Dorsolateral prefrontal cortex (tissue), 122 donors: ENCODE measurements at places on chromosomes 5 and 9. TPM values are rescaled to one million over a fixed set of nuclear protein-coding genes. Genes with fewer than 3 reads are reported as not detected.

GRCh38 chr9:135443797-135444425 is 35.7 kb upstream of the PPP1R26 start:
- DNase-seq: no peak

DNA sequence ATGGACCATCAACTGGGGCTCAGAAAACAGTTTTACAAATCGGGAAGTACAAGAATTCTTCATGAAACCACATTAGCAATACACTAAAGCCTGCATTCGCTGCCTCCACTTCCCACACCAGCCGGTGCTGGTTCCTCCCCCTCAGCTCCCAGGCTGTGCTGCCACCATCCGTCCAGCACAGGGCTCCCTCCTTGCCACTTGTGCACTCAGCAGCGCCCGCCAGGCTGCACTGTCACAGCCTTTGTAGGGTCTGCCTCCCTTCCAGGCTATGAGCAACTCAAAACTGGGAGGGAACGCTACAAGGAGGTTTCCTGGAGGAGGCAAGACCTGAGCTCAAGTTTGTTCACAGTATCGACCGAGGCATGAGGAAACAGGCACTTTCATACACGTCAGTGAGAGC is 7.7 kb downstream of the MAPK9 start:
- peak; percentile 73 for DNase-seq

DNA sequence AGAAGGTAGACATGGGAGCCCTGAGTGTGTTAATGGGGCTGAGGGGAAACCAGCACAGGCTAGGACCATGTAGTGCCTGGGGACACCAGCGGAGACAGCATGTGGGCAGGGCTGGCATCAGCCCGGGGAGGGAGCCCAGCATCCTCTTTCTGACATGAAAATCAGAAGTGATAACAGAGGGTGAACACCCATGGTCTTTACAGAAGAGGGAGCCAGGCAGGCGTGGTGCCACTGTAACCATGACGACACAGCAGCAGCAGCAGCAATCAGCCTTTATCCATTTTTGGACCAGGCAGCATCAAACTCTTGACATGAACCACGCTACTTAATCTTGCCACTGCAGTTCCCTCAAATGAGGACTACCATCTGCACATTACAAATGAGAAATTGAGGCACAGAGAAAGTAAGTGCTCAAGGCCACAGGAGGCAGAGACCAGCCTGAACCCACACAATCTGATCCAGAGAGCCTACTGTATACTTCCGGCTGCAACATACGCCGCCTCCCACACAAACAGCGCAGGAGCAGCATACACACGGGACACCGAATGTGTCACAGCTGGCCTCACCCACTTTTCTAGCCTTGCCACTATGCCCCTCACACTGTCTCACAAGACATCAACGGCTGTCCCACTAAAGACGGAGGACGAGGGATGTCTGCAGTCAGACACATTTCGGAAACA is 23.8 kb downstream of the CAMSAP1 start:
- peak; percentile 57 for DNase-seq

GRCh38 chr5:16573401-16573800 is 43.4 kb downstream of the RETREG1 start:
- no peak for DNase-seq

Gene ZNF169
- total RNA-seq: 11.5 TPM

DNA sequence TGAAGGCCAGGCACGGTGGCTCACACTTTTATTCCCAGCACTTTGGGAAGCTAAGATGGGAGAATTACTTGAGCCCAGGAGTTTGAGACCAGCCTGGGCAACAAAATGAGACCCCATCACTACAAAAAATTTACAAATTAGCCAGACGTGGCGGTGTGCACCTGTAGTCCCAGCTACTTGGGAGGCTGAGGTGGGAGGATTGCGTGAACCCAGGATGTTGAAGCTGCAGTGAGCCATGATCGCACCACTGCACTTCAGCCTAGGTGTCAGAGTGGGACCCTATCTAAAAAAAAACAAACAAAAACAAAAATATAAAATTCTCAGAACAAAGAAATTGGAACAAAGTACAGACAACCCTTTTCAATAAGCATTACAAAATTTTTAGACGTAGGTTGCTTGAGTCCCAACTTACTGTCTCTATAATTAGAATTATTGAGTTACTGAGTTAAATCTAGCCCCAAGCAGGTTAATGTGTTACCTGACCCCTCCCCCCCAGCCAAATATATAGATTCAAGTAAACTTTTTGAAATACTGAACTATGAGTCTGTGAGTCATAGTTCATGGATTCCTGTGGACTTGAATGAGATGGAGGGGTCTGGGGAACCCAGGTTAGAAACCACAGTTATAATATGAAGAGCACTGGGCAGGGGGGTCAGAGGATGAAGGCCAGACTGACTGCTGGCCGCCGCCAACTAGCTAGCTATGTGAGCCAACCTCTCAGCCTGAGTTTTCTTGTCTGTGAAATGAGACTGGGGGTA is 173.1 kb downstream of the AOPEP start:
- no peak for DNase-seq

DNA sequence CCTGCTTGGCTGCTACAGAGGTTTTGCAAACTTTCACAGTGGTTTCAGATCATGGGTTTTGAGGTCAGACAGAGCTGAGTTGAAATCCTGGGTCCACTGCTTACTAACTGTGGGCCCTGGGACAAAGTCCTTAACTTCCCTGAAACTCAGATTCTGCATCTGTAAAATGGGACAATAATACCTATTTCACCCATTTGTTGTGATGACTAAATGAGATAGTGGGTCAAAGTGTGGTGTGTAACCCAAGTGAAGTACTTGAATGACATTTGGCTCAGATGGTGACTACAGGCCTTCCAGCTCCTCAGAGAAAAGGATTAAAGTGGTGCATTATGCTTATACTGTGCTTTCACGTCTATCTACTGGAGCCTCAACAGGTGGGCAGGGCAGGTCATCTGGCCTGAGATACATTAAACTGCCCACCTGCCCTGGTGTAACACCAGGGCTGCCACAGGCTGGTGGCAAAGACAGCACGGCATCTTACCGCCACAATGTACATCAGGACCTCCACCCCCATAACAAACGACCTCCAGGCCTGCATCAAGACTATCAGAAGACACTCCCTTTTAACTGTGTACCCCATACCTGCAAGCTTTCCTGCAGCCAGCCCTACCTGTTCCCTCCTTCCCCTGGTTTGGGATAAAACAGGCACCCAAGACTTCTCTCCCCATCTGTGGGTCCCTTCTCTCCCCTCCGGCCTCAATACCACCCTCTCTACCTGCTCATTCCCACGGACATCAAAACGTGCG is 846 bp upstream of the TRAF1 start:
- DNase-seq: no peak

Gene COL27A1
- 10.8 TPM for total RNA-seq

- DNase-seq: no peak
Measured at GRCh38 chr5:36528588-36528987, 77.8 kb upstream of the SLC1A3 start.

Gene ENTREP1
- total RNA-seq: 39.8 TPM

DNA sequence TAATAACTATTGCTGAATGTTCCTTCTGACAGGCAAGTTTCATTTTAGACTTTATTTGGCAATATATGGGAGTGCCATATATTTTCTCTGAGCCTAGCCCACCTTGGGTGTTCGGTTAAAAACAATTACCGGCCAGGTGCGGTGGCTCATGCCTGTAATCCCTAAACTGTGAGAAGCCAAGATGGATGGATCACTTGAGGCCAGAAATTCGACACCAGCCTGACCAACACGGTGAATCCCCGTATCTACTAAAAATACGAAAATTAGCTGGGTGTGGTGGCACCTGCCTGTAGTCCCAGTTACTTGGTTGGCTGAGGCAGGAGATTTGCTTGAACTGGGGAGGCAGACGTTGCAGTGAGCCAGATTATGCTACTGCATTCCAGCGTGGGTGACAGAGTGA is 47.9 kb downstream of the TNFSF15 start:
- DNase-seq: no peak

DNA sequence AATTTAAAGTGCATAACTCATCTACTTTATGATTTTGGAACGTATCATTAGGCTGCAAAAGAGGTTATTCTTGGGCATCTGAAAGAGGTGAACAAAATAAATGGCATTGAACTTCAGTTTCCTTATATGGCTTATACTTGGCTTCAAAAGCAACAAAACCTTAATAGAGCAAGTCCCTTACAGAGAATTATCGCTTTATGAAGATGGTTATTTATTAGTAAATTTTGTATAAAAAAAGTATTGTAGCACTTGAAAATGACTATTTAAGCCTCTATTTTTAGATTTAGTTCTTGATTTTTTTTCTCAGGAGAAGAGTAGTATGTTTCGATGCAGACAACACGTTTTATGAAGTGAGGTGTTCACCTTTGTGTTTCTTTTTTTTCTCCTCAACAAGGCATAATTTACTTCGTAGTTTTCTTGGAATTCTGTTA is 2.0 kb downstream of the ERBIN start:
- DNase-seq: no peak

DNA sequence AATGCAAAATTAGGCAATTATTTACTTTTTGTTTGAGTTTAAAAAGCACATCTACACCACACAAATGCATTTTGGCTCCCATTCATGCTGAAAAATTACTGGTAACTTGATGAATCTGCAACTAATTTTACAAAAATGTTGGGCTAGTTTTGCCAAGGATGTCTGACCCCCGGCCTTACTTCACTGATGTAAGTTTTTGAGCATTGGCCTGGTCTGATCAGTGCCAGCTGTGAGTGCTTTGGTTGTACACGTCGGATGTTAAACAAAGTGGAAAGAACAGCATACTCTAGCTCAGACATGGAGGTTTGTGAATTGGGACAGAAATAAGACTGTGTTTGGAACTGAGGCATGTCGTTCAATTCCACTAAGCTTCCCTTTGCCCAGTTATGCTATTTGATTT is 1044.2 kb downstream of the TLE4 start:
- no peak for DNase-seq

- DNase-seq: no peak
Measured at GRCh38 chr9:123957168-123957721, 27.3 kb upstream of the DENND1A start.

Gene FRMPD1
- total RNA-seq: 3.9 TPM

- DNase-seq: no peak
Measured at GRCh38 chr5:33927685-33928084, 8.5 kb upstream of the RXFP3 start.

DNA sequence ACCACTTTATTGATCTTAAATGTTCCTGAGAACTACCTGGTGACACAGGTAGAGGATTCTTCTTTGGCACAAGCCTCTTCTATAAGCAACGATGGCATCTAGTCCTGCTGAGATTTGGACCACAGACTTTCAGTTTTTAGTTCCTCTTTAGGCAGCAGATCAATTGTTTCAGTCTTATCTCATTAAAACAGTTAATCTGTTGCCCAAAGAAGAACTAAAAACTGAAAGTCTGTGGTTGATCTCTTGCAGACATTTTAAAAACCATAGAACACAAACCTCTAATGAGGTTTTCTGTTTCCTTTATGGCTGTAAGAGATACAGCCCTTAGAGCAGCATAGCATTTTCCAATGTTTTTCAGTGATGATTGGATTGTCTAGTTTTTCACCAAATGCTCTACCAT is 480.9 kb downstream of the MTRR start:
- DNase-seq: no peak

Gene CDK9
- 124 TPM for total RNA-seq

GRCh38 chr5:149760854-149761187 is 30.7 kb downstream of the PPARGC1B start:
- DNase-seq: no peak

DNA sequence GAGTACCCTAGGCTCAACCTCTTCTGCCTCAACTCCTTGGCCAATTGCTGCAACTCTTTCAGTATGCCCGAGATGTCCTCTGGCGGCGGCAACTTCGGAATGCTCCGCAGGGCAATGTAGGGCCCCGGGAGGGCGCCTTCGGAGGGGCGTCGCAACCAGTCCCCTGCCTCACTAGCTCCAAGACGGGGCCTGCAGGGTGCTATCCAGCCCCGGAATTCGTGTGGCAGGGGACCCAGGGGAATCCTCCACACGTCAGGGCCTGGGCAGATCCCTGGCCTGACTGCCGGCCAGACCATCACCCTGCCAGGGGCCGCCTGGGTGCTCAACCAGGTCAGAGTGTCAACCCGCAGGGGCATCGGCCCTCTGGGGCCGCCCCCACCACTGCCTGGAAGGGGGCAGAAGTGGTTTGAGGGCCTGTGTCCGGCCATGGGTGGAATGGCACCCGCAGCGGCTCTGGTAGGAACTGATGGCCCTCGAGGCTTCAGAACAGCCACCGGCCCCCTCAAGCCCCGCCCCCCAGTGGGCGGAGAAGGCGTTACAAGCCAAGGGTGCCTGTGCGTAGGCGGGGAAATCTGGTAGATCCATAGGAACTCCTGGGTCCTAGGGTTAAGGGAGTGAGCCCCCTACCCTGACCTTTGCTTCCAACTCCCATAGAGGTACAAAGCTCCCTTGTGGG is at the start of gene POU5F2:
Gene POU5F2, minus strand, starts transcription at position 465 of the 676 bp plus-strand sequence. Its CDS starts 37 bp downstream, at position 428.
- DNase-seq: no peak
